ENCODE measurements at places on chromosomes 13 and 19. TPM values are rescaled to one million over a fixed set of nuclear protein-coding genes. Genes with fewer than 3 reads are reported as not detected.

The IFNL1 gene
- total RNA-seq = not detected

The OR7G2 gene
- not detected for total RNA-seq

The GPC5 gene
- not detected for total RNA-seq

GRCh38 chr13:77779552-77780272 lies 82.2 kb downstream of the SLAIN1 start:
- H3K36me3 ChIP-seq = no peaks in the 10 kb centered on the region
- H3K27me3 ChIP-seq = no peaks in the 10 kb centered on the region
- H3K27ac ChIP-seq = no peak overlapping the region
- H3K4me1 ChIP-seq = no peaks in the 10 kb centered on the region
- peak; percentile 76 for DNase-seq

- H3K27ac ChIP-seq = no peak overlapping the region
- H3K27me3 ChIP-seq = no peaks in the 10 kb centered on the region
- H3K4me1 ChIP-seq = no peaks in the 10 kb centered on the region
- no peak overlapping the region for H3K4me3 ChIP-seq
- peaks cover 34% of the 10 kb centered on the region for H3K36me3 ChIP-seq
Observed at GRCh38 chr19:5695649-5696195, 5.6 kb downstream of the RPL36 start.

DNA sequence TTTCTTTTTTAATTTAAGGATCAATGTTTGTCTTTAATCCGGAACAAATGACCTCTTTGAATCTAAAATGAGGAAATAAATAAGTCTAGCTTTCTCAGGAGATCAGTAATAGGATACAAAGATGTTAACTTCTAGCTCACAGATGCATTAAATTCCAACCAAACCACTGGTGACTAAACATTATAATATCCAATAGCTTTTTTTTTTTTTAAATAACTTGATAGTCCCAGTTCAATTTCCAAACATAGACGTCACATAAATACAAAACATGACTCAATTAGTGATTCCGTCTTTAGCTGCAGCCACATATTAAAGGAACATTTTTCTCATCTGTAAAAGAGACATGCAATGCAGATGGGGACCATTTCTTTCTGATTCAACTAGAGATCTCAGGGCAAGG lies 390.5 kb upstream of the PCDH9 start:
- no peak overlapping the region for H3K27ac ChIP-seq
- H3K36me3 ChIP-seq = no peaks in the 10 kb centered on the region
- H3K4me1 ChIP-seq = no peaks in the 10 kb centered on the region
- no peak overlapping the region for H3K4me3 ChIP-seq

GRCh38 chr19:29245215-29245614 lies 32.3 kb upstream of the UQCRFS1 start:
- H3K27me3 ChIP-seq = peaks cover 4% of the 10 kb centered on the region
- peak; percentile 12 for DNase-seq
- no peaks in the 10 kb centered on the region for H3K4me1 ChIP-seq
- H3K36me3 ChIP-seq = no peaks in the 10 kb centered on the region
- H3K4me3 ChIP-seq = no peak overlapping the region

DNA sequence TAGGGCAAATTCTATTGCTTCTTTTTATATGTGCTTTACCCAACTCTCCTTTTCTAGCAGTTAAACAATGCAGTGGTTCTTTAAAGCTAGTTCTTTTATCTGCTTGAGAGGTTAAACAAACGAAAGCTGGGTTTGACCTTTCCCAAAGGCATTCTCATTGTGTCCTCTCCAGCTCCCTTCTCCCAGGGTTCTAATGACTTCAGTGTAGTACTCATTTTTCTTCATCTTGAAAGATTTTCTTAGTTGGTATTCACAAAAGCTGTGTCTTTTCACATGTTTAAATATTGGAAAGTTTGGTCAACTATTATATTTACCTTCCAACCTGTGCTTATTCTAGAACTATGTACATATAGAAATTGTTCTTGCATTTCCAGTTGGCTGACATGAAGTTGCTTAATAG lies 1.5 kb downstream of the WASF3 start:
- H3K4me1 ChIP-seq = peaks cover 24% of the 10 kb centered on the region
- peak; percentile 16 for DNase-seq
- H3K27me3 ChIP-seq = no peaks in the 10 kb centered on the region
- peak overlapping the region; percentile 82 for H3K4me3 ChIP-seq
- H3K27ac ChIP-seq = no peak overlapping the region

- H3K36me3 ChIP-seq = peaks cover 22% of the 10 kb centered on the region
- H3K27ac ChIP-seq = no peak overlapping the region
- DNase-seq = no peak
- H3K4me3 ChIP-seq = no peak overlapping the region
Observed at GRCh38 chr19:46365561-46365960, 18.7 kb downstream of the PPP5C start.

Measured in GM23248 (cell line).